ENCODE measurements at places on chromosomes 2 and 18.

- no peak for DNase-seq
Observed at GRCh38 chr2:169705927-169706326, 11.7 kb downstream of the PHOSPHO2 start.

DNA sequence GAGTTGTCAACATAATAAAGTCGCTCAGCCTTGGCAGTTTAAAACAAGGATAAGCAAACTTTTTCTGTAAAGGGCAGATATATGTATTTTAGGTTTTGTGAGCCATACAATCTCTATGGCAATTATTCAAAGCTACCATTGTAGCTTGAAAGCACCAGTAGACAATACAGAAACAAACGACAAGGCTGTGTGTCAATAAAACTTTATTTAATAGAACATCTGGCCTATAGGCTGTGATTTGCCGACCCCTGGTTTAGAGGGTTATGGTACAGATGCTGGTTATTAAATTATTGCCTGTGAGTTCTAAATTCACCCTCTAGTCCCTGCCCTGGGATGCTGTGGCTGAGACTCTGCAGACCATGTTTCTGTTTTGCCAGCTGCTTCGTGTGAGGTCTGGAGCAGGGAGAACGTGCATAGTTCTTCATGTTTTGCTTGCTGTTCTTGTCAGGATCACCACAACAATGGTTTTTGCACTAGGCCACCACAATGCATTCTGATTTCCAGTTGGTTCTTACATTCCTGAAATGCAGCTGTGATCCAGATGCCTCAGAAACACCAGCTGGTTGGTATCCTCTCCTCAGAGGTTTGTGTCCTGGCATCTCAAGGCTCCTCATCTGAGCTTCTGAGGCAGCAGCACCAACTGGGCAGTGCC, 46.6 kb downstream of the ICOS start:
- no peak for DNase-seq

- no peak for DNase-seq
Observed at GRCh38 chr18:24985586-24985985, 366.4 kb downstream of the ZNF521 start.

DNA sequence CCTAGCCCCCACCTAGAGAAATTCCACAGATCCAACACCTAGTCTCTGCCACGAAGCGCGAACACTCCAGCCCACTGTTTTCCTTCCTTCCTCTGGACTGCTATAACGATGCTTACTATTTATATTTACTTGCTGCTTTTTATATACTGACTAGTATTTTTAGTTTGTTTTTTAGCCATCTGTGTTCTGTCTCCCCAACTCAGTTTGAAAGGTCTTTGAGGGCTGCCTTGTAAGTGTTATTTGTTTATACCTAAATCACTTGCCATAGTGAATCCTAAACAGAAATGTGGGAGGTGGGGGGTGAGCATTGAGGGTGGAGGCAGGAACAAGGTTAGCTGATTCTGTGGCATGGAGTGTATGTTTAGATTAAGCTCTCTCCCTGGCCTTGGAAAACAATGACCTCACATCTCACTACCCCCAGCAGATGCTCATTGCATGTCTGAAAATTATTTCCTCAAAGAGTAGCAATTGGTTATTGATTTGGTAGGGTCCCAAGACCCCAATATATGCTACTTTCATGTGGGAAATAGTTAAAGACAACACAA, 1.1 kb upstream of the NCKAP5 start:
- no peak for DNase-seq

- no peak for DNase-seq
Observed at GRCh38 chr2:134408386-134408785, 154.5 kb downstream of the MGAT5 start.

GRCh38 chr2:96577501-96577900, 40.9 kb downstream of the ARID5A start:
- no peak for DNase-seq

DNA sequence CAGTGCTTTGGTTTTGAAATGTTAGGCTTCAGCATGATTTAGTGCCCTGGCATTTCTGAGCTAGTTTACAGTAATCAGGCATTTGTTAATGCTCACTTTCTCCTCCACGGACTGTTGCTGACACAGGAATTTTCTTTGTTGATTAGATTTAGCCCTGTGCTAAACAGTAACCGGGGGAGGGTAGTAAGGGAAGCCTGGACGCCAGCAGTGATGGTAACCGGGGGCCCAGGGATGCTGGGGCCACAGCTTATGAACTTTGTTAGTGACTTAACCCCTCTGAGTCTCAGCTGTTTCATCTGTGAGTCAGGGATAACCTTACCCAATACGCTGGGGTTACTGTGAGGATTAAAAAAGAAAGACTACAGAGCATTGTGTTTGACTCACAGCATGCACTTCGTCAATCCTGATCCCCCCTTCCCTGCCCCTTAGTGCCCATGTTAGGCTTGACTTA, 33.5 kb downstream of the KLHL29 start:
- DNase-seq: no peak

DNA sequence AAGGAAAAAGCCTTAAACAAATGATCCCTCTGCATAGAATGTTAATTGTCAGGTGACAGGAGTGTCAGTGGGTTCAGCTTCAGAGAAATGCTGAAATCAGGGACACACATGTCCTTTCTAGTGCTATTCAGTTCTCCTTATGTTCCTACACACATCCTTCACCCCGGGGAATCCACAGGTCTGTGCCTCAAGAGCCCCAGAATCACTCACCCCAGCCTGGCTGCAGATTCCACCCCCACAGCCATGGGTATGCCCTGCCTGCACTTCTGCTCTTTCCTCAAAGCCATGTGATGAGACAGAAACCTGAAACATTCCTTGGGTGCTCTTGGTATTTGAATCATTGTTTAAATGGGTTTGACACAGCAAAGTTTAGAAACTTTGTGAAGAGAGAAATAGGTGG, 27.4 kb upstream of the FZD7 start:
- DNase-seq: no peak
